NCI-H1930 (cell line): ENCODE measurements at places on chromosomes 7 and 10.

DNA sequence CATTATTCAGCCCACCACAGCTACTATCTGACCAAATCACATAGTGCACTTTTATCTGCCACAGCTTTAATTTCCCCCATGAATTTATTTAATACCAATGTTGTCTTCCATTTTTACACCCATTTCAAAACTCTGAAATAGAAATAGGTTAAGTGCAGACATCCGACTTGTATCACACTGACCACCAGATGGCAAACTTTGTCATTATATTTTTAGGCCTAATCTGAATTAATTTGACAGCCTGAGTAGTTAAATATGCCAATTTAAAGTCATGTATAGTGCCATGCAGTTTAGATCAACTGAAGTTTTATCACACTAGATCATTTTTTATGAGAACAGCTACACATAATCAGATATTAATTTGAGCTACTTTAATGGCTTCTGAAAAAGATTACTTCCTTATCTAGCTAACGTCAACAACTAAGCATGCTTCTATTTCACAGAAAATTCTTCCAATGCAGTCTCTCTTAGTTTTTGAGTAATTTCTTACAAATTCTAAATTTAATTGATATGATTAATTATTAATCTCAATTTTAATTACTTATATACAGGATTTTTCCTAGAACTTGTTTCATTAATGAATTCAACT is 566.4 kb downstream of the GFRA1 start:
- no peak for DNase-seq

DNA sequence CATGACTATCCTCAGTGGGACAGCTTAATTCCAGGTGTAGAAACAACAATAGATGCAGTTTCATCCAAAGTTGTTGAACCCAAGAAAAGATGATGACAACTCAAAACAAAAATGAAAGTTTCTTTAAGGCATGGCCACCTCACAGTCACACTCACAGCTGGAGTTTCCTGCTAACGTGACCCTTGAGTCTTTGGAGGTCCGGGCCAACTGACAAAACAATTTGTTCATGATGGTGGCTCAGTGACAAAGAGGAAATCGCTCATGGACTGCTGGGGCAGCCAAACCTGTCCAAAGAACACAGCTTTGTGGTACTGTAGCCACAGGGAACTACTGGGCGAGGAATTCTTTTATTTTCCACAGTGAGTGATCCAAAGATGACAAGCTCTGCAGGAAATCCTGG is 96.0 kb upstream of the JCAD start:
- no peak for DNase-seq

- peak; percentile 61 for DNase-seq
These were observed at the start of gene NDUFB8 for GRCh38 chr10:100529475-100530298. Gene NDUFB8 (minus strand): TSS chr10:100529871. CDS start chr10:100529851, 20 bp downstream.

DNA sequence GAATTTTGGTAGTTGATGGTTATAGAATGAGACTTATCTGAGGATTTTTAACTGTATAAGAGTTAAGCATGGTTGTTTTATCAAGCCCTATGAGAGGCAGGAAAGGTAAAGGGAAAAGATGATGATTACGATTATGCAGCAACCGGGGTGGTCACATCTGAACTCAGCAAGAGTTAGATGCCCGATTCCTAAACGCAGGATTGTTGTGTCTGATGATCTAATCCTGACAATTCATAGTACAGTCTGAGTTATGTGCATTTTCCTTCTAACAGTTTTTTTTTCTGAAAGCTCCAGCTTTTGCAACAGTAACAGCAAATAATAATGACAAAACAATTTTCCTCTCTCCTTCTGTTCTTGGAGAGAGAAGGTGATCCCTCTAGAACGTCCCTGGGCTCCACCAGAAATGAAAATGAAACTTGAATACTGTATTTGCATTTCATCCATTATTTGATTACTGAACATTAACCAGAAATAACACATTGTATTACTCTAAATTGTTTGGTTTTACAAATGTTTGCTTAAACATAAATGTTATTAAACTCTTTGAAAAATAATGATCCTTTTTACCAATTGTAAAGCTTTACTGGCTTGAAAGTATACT is 176.5 kb upstream of the CCDC6 start:
- no peak for DNase-seq

- DNase-seq, result no peak
These were observed 273.9 kb upstream of the ZNF32 start for GRCh38 chr10:43922335-43923280.

DNA sequence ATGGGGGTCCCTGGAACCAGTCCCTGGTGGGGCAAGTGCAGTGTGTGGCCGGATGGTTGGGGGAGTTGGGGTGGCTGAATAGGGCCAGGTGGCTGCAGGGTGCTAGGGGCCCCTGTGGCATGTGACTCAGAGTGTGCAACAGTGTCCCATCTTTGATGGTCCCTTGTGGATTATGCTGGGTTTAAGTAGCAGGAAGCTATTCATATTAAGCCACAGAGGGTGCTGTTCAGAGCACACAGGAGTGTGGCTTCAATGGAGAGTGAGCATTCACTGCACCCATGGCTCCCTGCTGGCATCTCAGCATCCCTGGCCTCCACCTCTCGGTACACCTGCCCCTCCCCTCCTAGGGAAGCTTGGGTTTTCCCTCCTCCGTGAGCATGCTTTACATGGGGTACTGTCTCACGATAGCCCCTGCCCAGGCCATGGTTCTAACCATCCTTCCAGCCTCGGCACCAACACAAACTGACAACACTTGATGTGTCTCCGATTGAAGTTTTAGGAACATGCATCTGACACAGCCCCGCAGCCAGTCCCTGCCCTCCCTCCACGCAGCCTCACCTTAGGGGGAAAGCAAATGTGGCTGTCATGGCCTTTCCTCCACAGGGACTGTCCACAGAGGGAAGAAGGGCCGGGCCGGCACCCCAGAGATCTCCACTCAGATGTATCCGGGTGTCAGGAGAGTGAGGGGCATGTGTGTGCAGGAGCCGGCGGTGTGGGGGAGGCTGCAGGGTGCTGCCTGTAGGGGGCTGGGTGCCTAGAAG is 30.4 kb upstream of the PPIF start:
- no peak for DNase-seq

- DNase-seq, result no peak
These were observed 76.0 kb downstream of the CARD11 start for GRCh38 chr7:2967705-2968104.

GRCh38 chr10:90413196-90413595 is 444.6 kb downstream of the HTR7 start:
- no peak for DNase-seq

DNA sequence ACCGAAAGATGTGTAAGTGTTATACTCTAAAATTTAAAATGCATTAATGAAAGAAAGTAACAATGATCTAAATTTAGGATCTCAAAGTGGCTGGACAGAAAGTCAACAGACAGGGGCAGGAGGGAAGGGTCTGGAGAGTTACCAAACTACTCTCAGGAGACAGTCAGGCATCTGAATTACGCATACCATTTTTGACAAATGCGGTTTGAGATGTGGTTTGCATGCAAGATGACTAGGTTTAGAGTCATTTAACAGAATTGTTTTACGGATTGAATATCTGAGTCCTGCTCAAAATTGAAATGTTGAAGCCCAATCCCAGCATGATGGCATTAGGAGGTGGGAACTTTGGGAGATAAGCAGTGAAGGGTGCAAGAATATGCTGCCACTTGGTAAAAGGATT is 314.1 kb downstream of the WDR11 start:
- DNase-seq, result no peak

- DNase-seq, result no peak
These were observed 205.5 kb downstream of the SEMA3D start for GRCh38 chr7:84981055-84981976.

GRCh38 chr10:88293073-88293472 is 290.0 kb downstream of the RNLS start:
- no peak for DNase-seq

GRCh38 chr10:27100813-27101347 is 586 bp upstream of the ANKRD26 start:
- no peak for DNase-seq

DNA sequence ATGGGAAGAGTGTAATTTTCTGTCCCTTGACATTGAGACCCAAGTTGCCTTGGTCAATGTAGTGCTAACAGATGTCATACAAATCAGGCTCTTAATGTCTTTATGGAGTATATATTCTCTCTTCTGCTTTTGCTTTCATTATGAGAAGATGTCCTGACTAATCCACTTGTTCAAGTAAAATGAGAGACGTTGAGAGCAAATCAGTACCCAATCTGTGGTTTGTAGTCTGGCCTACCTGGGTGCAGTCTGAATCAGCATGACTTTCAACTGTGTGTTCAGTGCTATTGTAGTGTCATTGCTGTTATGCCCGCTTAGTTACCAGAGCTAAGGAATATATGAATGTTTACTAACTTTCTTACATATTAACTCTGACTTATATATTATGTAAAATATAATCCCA is 612.4 kb downstream of the ANKRD7 start:
- no peak for DNase-seq

- DNase-seq, result no peak
These were observed 674.8 kb downstream of the KCNMA1 start for GRCh38 chr10:76962851-76963250.

DNA sequence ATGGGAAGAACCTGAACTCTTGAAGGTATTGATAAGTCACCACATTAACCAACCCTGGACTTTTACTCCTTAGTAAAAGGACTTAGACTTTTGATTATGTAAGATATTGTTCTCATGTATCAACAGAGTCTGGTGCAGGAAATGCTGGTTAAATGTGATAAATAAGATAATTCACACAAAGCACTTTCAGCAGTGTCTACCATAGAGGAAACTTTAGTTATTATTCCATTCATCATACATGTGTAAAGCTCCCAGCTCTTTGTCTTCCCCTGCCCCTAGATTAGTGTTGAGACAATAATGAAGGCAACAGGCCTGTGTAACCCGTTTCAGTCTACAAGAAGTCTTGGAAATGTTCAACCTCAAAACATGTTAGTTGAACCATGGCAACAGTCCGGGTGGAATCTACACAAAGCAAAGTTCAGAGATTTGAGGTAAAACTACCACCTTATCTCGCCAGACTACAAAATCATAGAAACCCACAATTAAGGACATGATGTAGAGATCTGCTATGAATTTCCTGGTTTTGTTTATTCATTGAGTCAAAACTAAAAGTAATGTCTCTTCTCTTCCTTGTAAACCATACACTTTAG is 109.9 kb upstream of the ADO start:
- no peak for DNase-seq

DNA sequence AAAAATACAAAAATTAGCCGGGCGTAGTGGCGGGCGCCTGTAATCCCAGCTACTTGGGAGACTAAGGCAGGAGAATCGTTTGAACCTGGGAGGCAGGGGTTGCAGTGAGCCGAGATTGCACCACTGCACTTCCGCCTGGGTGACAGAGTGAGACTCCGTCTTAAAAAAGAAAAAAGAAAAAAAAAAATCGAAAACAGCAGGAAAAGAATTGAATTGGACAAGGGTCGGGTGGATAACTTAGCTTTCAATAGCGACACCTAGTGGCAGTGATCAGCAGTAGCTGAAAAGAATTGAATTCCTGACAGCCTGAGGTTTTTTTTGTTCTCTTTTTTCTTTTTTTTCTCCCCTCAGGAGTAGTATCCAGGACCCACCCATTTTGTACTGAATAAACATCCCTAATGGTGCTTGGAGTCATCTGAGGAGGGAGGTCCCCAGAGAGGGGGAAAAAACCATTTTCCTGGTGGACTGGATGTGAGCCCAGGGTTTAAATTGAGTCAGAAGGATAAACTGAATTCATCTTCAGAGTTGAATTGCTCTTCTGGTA is 55.1 kb downstream of the CYCS start:
- peak; percentile 52 for DNase-seq

- DNase-seq, result no peak
These were observed 185.4 kb downstream of the DOCK4 start for GRCh38 chr7:112020800-112021199.

GRCh38 chr7:150489782-150490181 is 24.9 kb upstream of the GIMAP7 start:
- no peak for DNase-seq

GRCh38 chr7:116279217-116279616 is 68.9 kb downstream of the TES start:
- no peak for DNase-seq

DNA sequence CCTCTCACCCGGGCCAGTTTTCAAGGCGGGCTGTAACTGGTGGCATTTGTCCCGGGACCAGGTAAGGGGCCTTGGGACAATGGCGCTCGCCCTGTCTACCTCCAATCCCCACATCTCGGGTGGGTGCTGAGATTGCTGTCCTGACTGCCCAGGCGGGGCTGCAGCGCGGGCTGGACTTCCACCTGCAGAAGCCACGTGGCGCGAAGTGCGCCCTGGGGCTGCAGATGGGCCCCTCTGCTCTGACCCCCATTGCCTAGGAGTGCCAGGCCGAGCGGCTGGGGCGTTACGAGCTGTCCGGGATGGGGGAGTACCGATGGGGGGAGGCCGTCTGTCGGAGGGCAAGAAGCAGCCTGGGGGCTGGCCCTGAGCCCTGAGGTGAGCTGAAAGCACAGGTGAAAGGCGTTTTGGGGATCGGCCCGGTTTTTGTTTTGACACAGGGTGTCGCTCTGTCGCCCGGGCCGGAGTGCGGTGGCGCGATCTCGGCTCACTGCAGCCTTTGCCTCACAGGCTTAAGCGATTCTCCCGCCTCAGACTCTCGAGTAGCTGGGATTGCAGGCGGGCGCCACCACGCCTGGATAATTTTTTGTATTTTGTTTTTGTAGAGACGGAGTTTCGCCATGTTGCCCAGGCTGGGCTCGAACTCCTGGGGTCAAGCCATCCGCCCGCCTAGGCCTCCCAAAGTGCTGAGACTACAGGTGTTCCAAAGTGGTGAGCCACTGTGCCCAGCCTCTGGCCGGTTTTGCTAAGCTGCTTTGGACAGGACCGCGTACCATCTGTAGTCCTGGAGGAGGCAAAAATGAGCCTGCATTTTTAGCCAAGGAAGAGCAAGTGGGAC is at the start of gene SFXN2:
TSS of gene SFXN2 (plus strand) at position 16 of the 835 bp plus-strand sequence. CDS start 12,001 bp downstream, outside the sequence.
- no peak for DNase-seq

DNA sequence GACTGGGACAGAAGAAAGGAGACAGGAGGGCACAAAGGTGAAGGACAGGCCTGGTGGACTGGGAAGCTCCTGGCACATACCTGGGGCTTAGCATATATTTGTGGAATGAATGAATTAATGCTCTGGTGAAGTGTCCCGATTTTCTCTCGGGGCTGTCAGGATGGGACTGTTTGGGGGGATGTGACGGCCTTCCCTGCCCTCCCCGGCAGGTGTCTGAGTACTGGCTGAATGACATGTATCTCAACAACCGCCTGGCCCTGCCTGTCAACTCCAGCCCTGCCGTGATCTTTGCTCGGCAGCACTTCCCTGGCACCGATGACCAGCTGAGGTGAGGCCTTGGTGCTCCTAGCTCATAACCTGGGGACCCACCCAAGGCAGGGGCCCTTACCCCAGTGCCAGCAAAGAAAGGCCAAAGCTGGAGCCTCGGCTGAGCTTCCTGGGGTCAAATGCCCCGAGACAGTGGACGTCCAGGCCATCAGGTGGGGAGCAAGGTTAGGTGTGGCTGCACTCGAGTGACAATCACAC is 6.5 kb downstream of the CHAT start:
- DNase-seq, result no peak

- DNase-seq, result no peak
These were observed 755 bp downstream of the TOMM7 start for GRCh38 chr7:22821702-22822485.

DNA sequence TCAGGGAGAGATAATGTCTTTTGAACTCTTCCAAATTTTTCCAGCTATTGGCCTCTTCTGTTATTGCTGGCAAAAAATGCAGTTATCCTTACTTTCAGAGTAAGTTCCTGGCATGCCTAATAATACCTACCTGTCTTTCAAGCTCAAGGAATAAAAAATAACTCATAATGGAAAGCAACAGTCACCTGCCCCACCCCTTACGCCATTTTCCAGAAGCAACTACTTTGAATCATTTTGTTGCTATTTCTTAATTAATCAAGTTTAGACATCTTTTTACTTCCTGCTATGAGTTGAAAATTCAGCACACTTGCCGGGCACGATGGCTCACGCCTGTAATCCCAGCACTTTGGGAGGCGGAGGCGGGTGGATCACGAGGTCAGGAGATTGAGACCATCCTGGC is 23.0 kb upstream of the CDK13 start:
- no peak for DNase-seq
